Neural progenitor cell (in vitro differentiated cells): ENCODE measurements at places on chromosomes 7 and 10. TPM values are rescaled to one million over a fixed set of nuclear protein-coding genes. Genes with fewer than 3 reads are reported as not detected.

DNA sequence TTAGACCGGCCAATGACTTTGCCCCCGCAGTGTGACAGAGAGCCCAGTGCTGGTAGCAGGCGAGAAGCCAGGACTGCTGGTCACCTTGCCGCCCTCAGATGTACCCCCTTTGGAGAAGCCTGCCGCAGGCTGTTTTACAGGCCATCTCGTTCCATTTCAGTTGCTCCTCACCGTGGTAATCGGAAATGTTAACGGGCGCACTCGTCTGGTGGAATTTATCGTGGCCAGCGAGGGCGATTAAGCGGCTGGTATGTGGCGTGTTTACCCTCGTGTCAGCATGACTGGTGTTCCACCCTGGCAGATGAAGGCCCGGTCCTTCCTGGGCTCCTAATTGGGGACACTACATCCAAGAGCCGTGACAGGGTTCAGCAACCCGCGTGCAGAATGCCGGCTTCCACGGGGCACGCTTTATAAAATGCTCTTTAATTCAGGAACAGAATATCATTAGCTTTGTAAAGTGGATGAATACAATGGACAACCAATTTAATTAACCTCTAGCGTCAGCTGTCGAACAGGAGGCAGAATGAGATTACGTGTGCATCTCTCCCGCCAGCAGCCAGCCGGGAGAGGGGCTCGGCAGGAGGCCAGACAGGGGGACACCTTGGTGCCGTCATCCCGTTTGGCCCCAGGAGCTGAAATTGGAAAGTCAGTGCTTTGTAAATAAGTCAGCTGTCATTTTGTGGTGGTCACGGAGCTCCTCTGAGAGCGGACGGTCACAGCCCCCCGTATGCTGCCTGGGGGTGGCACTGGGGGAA is 108.3 kb downstream of the NKX6-2 start:
- no peak for DNase-seq
- H3K4me1 ChIP-seq, result no peaks in the 10 kb centered on the region
- H3K27ac ChIP-seq, result no peak overlapping the region
- no peak overlapping the region for H3K4me3 ChIP-seq
- H3K36me3 ChIP-seq, result no peaks in the 10 kb centered on the region
- H3K27me3 ChIP-seq, result no peaks in the 10 kb centered on the region

DNA sequence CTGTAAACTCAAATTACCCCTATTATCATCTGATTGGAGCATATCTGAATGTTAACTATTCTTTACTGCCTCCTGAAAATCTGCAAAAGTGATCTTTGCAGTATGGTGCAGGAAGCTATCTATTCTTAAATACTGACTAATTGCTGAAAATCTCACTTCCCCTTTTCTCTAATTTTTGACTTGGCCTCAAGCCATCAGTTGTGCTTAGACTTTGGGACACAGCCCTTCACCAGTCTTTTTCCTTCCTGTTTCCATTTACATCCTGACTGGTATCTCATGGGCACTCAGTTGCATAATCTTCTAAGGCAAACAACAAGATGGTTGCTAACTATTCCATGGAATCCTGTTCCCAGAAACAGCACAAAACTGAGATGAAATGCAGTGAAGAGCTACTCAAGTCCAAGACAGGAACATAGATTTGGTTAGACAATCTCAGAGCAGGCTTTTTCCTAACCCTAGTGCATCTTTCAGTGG is 228.5 kb downstream of the SORCS1 start:
- no peak overlapping the region for H3K27ac ChIP-seq
- no peak for DNase-seq
- no peaks in the 10 kb centered on the region for H3K36me3 ChIP-seq
- no peaks in the 10 kb centered on the region for H3K27me3 ChIP-seq

DNA sequence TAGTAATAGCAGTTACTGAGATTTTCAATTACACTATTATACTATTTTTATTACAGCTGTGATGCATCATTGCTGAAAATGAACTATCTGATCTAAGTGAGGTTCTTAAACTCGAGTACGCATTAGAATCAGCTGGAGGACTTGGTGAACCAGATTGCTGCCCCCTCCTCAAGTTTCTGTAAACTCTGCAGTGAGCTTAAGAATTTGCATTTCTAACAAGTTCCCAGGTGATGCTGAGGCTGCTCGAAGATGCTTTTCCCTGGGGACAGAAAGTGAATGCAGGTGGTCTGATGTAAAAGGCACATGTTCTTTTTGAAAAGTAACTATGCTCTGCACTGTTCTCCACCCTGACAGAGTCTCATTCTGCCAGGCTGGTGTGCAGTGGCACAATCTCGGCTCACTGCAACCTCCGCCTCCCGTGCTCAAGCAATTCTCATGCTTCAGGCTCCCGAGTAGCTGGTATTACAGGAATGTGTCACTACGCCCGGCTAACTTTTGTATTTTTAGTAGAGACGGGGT is 12.5 kb downstream of the RNF133 start:
- no peak overlapping the region for H3K27ac ChIP-seq
- no peak overlapping the region for H3K4me3 ChIP-seq
- H3K4me1 ChIP-seq, result peaks cover 14% of the 10 kb centered on the region
- H3K27me3 ChIP-seq, result no peaks in the 10 kb centered on the region
- DNase-seq, result no peak

DNA sequence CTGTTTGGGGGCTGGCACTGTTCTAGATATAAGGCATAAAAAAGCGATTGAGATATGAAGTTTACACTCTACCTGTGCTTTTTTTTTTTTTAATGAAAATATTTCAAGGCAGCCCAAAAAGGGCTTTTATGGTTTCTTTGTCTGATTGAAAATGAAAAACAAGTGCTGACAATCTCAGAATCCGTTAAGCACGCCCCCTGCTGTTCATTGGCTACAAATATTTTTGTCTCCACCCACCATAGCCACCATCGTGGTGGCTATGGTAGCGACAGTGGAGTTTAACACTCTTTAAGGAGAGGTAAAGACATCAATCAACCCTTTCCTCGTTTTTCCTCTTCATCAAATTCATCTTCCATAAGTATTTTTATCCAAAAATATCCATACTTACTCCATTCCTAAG is 94.2 kb downstream of the CD36 start:
- H3K27me3 ChIP-seq, result no peaks in the 10 kb centered on the region
- H3K4me1 ChIP-seq, result no peaks in the 10 kb centered on the region

DNA sequence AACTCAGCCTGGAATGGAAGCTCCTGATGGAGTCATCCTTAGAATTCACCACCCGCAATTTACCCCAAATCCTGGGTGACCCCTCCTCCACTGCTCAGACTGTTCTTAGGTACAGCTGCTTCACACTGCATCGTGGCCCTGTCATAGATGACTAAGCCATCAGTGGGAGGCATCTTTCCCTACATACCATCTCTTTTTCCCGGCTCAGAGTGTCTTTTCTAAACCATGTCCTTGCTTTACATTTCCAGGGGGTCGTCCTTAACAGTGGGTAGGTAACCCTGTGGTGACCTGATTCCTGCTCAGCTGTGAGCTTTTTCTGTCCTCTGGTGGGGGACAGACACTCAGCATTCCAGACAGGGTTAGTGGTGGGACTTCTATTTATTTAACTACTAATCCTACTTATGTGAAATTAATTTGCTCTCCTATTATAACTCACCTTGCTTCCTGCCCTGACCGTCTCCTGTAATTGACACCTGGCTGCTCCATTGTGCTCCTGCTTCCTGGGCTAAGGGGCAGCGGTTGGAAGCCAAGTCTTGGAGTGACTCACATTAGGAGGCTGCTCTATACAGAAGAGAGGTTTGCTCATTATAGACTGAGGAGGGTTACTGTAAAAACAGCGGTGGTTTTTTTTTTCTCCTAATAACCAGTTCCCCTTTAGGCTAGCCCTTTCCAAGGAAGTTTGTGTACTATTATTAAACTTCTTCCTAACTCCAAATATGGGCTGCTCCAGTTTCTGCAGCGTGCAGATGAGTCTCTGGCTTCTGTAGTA is 40.6 kb downstream of the PYROXD2 start:
- no peak for DNase-seq
- no peak overlapping the region for H3K4me3 ChIP-seq
- H3K36me3 ChIP-seq, result no peaks in the 10 kb centered on the region
- H3K27me3 ChIP-seq, result no peaks in the 10 kb centered on the region
- peaks cover 9% of the 10 kb centered on the region for H3K4me1 ChIP-seq
- no peak overlapping the region for H3K27ac ChIP-seq

DNA sequence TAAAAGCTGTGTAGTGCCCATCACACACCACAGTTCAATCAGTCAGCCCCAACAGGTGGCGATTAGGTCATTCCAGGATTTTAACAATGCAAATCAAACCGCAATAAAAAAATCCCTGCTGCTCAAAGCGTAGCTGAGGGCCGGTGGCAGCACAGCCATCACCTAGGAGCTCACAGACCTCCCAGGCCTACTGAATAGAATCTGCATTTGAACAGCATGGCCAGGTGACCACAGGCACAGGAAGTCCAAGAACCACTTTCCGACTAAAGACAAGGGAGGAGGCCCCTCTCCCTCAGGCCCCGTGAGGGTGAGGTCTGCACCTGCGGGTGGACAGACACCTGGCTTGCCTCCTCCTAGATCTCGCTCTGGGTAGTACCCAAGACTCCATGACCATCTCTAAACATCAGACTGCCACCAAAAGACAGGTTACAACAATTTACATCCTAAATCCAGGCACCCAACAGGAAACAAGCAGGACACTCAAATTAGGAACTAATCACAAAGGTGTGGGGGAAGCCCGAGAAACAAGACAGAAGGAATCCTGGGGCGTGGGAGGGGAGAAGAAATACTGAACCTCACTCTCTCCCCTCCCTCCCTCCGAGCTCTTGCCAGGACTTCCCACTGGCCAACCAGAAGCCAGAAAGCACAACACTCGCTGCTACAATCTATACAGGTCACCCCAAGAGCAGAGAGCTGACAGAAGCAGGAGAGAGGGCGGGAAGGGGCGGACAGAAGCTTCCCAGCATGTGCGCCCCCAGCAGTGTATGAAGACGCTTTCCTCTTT is 19.2 kb downstream of the GNA12 start:
- H3K36me3 ChIP-seq, result no peaks in the 10 kb centered on the region
- peak; percentile 40 for DNase-seq
- peak overlapping the region; percentile 83 for H3K27ac ChIP-seq
- peaks cover 52% of the 10 kb centered on the region for H3K4me1 ChIP-seq
- H3K4me3 ChIP-seq, result no peak overlapping the region

GRCh38 chr7:126659124-126659523 is 593.6 kb downstream of the GRM8 start:
- no peak overlapping the region for H3K27ac ChIP-seq
- no peaks in the 10 kb centered on the region for H3K4me1 ChIP-seq
- no peaks in the 10 kb centered on the region for H3K36me3 ChIP-seq
- no peak overlapping the region for H3K4me3 ChIP-seq

GRCh38 chr10:74901301-74901700 is 74.9 kb downstream of the KAT6B start:
- no peak overlapping the region for H3K27ac ChIP-seq
- peaks cover 14% of the 10 kb centered on the region for H3K4me1 ChIP-seq
- H3K36me3 ChIP-seq, result no peaks in the 10 kb centered on the region
- H3K4me3 ChIP-seq, result no peak overlapping the region
- no peak for DNase-seq

DNA sequence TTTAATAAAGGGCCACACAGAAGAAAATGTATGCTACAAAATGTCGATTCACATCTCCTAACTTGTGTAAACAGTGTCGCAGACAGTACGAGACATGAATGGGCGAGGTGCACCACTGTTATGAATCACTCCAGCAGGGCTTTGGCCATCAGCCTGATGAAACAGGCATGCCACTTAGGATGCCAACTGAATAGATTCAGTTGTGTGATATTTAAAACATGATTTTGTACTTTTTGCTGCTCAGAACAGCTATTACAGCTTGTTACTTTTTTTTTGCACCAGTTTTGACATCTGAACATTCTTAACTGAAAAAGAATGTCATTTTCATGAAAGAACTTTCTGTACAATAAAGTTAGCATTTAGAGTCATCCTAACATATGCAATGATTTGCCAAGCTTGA is 138.1 kb downstream of the VTI1A start:
- no peak for DNase-seq
- no peak overlapping the region for H3K27ac ChIP-seq
- H3K27me3 ChIP-seq, result no peaks in the 10 kb centered on the region

Gene EPO
- 0.09 and 0.58 TPM in 2 replicates for total RNA-seq

Gene PRR15
- 0.77 and 1.7 TPM in 2 replicates for total RNA-seq

Gene TAC1
- 0.68 and 0.84 TPM in 2 replicates for total RNA-seq

Gene FAM241B
- total RNA-seq, result 2.6 and 4.6 TPM in 2 replicates
